GM23338 (cell line): ENCODE measurements at places on chromosomes 6 and 20. TPM values are rescaled to one million over a fixed set of nuclear protein-coding genes. Genes with fewer than 3 reads are reported as not detected.

DNA sequence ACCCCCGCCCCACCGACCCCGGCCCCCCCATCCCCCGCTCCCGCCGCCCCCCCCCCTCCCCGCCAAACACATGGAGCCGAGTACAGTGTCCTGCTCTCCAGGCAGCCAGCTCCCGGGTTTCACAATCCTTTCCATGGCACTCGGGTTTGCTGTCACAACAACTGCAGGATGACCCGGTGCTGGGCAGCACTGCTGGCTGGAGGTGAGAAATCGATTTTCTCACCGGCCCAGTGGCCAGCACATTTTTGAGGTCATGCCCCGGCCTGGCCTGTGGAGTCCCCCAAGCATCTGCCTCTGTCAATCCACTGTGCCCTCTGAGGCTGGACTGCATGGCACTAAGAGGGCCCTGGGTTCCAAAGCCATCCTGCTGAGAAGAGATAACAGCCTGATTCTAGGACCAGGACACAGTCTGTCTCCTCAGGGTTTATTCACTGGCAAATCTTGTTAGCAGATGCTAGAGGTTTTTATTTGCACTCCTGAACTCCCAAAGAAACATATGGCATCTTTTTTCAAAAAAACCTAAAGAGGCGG lies 129.5 kb downstream of the NFATC2 start:
- H3K27me3 ChIP-seq: no peaks in the 10 kb centered on the region
- DNase-seq: no peak
- peaks cover 11% of the 10 kb centered on the region for H3K4me1 ChIP-seq

DNA sequence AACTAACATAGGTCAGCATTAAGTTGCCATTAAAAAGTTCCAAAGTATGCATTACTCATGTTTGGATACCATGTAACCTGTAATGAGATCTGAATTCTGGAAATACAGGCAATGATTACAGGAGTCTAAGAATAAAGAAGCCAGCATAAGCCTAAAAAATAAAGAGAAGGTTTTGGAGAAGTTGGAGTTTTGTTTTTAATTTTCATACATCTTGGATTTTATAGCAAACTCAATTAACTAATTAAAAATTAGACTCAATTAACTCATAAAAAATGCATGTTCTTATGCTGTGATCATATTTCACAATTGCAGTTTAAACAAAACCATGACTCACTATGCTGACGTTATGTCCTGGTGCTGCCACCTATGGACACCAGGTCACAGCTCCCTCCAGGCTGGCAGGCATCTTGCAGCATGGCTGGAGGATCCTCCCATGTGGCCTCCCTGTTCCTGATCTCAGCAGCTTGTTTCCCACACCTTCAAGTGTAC lies 648.8 kb upstream of the AGPAT4 start:
- H3K27ac ChIP-seq: no peak overlapping the region
- H3K4me3 ChIP-seq: no peak overlapping the region
- H3K4me1 ChIP-seq: peaks cover 4% of the 10 kb centered on the region; the same call in 1 of the 2 replicates

Gene SLC22A16
- 0.42 TPM in 1 of 2 replicates, not detected in the other for total RNA-seq

GRCh38 chr20:41960166-41960565 lies 342.0 kb upstream of the CHD6 start:
- H3K36me3 ChIP-seq: peaks cover 7% of the 10 kb centered on the region; the same call in 1 of the 2 replicates
- DNase-seq: no peak
- H3K27me3 ChIP-seq: no peaks in the 10 kb centered on the region
- H3K4me3 ChIP-seq: no peak overlapping the region

DNA sequence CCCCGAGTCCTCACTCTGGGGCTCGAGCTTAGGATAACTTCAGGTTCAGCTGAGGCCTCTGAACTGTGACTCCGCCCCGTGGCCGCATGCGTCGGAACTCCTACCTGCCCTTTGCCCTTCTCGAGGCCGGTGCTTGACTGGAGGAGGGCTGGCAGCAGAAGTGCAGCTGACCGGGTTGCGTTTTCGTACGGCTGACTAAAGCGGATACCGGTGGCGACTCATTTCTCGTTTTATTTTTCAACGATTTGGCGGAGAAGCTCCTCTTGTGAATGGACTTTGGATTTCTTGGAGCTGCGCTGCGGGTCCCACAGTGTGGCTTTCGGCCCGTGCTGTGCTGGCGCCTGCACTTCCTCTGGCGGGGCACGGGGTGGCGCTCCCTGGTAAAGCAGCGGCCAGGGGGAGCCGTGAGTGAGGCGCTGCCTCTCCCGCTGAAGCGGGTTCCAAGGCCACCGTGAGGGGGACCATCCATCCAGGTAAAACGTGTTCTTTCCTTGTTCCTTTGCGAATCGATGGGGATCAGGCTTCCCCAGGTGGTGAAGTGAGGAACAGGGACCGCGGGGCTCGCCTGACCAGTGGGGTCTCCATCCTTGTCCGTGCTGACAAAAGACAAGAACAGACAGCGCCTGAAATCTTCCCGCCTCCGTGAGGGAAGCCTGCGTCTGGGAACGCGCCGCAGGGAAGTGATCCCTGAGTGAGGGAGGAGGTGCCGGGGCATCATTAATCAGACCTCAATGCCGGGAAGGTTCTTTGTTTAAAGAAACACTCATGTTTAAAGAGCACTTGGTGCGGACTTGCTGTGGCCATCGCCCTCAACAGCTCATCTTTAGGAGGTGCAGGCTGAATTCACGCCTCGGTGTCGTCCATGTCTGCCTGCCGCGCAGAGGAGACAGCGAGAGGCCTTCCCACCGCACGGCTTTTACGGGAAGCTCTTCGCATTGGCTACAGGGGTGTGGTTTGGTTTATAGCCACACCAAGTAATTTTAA lies 38.8 kb downstream of the ERMARD start:
- H3K27me3 ChIP-seq: peaks cover 10% of the 10 kb centered on the region
- H3K36me3 ChIP-seq: no peaks in the 10 kb centered on the region
- H3K4me1 ChIP-seq: no peaks in the 10 kb centered on the region
- peak overlapping the region; percentile 68 for H3K4me3 ChIP-seq
- peak; percentile 89 for DNase-seq
